ENCODE measurements at places on chromosomes 7 and 10.

DNA sequence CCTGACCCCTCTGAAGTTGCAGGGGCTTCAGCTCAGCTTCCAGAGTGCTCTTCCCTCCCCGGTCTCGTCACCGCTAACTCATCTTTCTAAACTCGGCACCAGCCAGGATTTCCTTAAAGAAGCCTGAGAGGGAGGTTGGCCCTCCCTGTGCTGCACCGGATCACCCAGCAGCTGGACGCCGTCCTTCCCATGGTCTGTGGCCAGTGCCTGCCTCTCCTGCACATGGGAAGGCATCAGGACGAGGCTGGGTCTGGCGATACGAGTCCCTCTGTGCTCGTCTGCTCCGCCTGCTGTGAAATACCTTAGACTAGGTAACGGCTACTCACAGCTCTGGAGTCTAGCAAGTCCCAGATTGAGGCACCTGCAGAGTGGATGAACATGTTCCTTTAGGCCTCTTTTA, 179.1 kb downstream of the ZMYND11 start:
- no peak for DNase-seq

DNA sequence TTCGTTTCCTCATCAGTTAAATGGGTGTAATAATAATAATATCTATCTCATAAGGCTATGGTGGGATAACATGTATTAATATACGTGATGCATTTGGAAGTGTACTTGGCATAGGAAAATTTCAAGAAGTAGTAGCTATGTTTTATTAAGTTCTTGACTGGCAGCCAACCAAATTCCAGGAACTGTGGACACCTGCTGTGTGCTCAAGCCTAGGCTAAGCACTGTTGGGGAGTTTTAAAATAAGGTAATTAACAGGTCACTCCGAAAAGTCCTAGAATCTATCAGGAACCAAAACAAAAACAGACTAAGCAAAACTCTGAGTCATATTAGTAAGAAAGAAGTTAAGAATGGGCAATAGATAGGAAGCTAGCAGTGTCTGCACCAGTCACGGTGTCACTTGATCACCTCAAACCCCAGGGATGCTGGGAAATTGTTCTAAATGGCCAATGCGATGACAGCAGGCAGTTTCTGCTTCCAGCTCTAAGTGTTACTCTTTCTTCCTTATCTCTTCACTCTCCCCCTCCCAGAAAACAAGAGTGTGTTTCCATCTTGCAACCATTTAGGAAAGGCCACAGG, 92.0 kb upstream of the GDF10 start:
- DNase-seq: no peak

GRCh38 chr10:114822444-114823076, 980 bp downstream of the FHIP2A start:
- DNase-seq: peak; percentile 18

GRCh38 chr7:108408296-108408991, 47.8 kb downstream of the NRCAM start:
- no peak for DNase-seq

DNA sequence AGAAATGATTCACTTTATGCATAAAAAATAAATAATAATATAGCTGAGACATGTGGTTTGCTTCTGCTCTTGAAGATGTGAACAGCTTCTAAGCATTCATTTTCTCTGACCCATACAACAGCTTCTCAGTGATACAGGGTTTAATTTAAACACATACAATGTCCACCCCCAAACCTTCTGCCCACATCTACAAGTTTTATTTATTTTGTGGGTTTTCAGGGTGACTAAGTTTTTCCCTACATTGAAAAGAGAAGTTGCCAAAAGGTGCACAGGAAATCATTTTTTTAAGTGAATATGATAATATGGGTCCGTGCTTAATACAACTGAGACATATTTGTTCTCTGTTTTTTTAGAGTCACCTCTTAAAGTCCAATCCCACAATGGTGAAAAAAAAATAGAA, 17.2 kb downstream of the INHBA start:
- DNase-seq: no peak

GRCh38 chr10:51244309-51244708, 170.0 kb downstream of the PRKG1 start:
- DNase-seq: no peak

- DNase-seq: no peak
Observed at GRCh38 chr10:43136432-43136831, 1.8 kb upstream of the CSGALNACT2 start.

DNA sequence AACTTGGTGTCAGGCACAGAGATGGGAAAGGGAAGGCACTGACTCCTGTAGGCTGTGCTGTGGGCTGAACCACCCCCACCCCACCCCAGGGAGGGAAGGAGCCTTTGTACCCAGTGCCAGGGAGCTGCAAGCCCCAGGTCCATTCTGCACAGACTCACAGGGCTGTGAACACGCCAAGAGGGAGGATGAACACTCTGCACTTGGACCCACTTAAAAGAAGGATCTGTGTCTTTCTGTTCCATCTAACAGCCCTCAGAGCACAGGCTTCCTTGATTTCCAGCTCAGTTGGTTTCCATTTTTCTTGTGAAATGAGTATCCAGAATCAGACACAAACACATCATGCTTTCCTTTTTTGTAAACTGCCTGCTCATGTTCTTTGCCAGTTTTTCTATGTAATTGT, 84.9 kb downstream of the GRB10 start:
- no peak for DNase-seq

DNA sequence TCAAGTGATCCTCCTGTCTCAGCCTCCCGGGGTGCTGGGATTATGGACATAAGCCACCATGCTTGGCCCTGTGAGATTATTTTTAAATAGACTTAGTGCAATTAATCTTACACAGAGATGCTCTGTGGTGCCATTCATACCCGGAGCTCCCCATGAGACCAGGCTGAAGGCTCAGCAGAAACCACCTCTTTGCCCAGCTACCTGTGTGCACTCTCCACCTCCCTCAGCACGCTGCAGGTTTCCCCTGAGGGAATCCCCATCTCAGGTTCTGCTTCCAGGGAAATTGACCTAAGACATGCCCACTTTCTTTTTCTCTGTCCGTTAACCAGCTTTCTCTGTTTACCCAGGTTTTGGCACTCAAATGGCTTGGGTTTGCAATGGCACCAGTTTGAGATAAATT, 260.5 kb downstream of the SFMBT2 start:
- no peak for DNase-seq

DNA sequence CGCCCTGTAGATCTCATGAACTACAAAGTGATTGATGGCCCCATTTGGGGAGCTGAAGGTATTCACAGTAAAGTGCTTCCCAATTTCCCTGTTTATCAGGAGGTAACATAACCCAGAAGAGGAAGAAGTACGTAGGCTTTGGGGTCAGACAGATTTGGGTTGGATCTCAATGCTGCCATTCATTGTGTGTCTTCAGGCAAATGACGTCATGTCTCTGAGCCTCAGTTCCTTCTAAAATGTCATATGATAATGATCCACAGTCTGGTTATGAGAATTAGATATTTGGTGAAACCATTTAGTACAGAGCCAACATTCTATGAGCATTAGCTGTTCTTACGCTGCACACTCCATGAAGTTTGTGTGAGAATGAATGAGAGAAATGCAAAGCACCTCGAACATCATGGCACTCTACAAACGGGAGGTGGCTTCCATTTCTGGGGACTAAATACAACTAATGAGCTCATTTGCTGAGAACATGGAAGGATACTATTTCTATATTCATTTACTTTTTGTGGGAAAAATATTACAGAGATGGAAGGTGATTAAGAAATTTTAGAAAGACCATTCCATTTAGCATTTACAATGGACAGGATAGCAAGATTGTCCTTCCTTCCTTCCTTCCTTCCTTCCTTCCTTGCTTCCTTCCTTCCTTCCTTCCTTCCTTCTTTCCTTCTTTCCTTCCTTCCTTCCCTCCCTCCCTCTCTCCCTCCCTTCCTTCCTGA, 13.8 kb upstream of the JCAD start:
- DNase-seq: no peak

- DNase-seq: no peak
Observed at GRCh38 chr7:132782777-132783640, 206.7 kb upstream of the PLXNA4 start.

- DNase-seq: no peak
Observed at GRCh38 chr7:70294211-70294911, 696.1 kb downstream of the AUTS2 start.

DNA sequence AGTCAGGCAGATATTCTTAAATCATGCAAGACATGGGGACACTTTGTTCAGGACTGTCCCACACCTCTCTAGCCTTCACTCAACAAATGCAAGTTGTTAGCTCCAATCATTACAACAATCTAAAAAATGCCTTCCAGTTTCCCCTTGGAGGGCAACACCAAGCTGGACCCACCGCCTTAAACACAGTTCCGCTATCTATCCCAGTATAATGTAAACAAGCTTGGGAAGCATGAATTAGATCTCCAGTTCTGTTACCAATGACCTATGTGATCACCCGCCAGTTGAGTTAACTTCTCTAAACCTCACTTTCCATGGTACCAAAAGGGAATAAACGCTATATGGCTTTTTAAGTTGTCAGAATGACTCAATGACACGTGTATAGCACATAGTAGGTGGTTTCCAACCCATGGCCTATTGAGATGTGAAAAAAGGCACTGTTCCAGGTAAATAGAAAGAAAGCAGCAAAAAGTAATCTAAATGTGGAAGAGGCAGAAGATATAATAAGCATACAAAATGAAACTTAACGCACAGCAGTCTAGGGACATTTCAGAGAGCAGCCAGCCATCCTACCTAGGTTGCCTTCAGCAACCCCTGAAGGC, 2.4 kb upstream of the REEP3 start:
- no peak for DNase-seq

DNA sequence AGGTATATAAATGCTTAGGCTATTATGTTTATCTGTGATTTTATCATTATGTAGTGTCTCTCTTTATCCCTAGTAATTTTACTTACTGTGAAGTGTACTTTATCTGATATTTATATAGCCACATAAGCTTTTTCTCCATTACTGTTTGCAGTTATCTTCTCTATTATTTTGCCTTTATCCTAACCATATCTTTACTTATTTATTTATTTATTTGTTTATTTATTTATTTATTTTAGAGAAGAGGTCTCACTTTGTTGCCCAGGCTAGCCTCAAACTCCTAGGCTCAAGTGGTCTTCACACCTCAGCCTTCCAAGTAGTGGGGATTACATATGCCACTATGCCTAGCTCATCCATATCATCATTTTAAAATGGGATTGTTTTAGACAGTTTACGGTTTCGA, 331.8 kb downstream of the C7orf25 start:
- DNase-seq: no peak

GRCh38 chr10:44046605-44047004, 338.3 kb downstream of the CXCL12 start:
- no peak for DNase-seq

- DNase-seq: no peak
Observed at GRCh38 chr7:77797734-77798393, 370 bp downstream of the TMEM60 start.

DNA sequence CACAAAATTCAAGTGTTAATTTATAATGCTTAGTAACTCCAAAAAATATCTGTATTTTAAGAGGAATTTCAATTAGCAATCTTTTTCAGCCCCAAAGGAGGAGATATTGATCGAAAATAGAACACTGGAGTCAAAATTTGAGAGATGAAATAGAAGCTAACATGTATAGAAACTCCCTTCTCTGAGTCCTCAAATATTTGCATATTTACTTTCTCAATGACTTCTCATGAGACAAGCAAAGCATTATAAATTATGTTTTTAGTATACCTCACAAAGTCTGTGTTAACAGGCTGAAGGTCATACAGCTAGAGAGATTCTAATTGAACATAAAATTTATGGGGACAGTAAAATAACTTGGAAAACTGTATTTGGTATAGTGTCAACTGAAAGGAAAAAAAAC, 260.5 kb downstream of the GPAM start:
- no peak for DNase-seq

GRCh38 chr7:97959046-97959445, 30.9 kb downstream of the OCM2 start:
- no peak for DNase-seq

- DNase-seq: no peak
Observed at GRCh38 chr10:110242511-110242910, 35.1 kb downstream of the MXI1 start.

DNA sequence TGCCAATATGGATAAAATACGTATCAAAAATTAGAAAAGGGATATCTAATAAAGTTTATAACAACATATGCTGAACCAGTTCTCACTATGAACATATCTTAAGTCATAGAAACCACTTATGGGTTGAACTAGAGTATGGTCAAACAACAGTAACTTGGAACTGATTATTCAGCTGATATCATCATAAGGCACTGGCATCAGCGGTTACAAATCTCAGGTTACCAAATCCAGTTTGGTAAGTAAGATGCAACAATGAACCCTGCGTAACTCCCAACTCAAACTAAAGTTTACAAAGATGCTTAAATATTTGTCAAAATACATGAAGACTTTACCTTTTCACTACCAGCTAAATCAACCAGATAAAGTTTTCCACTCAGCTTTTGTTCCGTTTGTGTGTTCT, 19.3 kb downstream of the KIF5B start:
- DNase-seq: no peak

DNA sequence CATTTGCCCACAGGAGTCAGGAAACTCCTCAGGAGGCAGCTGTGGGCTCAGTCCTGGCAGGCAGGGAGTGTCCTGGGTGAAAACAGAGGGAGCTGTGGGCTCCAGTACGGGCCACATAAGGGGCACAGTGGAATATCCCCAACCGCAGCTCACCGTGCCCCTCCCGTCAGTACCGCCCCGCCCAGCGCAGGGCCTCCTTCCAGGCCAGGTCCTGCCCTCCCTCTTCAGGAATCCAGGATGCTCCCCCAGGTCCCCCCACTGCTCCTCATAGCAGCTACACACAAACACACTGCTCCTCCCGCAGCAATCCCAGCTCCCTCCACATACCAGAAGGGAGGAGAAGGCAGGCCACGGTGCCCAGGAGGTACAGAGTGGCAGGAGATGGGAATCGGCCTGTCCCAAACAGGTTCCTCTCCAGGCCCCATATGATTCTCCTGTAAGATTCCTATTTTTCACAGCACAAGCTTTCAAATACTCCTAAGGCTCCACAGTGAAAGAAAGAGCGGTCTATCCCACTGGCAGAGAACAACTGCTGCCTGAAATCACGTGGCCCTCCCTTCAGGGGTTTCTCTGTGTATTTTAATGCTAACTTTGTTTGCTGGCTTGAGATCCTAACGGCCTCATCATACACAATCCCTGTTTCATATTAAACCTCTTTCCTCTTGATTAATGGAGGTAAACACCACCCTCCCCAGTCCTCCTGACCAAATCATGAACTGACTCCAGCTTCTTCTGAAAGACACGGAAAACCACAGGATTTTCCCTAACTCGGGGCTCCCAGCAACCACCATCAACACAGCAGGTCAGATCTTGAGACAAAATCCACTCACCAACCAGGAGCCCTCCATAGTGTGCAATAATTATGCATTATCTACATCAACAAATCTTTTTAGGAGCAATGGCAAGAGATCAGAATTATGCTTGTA, 178.7 kb downstream of the TNS3 start:
- no peak for DNase-seq

- DNase-seq: no peak
Observed at GRCh38 chr10:2251631-2252030, 514.3 kb upstream of the ADARB2 start.
